Skin of body (tissue), 3 donors: ENCODE measurements at places on chromosomes 3 and 15. TPM values are rescaled to one million over a fixed set of nuclear protein-coding genes. Genes with fewer than 3 reads are reported as not detected.

PRSS50 gene
- total RNA-seq: 0.89 TPM

PARP15 gene
- total RNA-seq: 0.99 TPM

FANCD2OS gene
- total RNA-seq: not detected

NOX5 gene
- 0.39 TPM for total RNA-seq

NRG4 gene
- 0.10 TPM for total RNA-seq
